ENCODE measurements at places on chromosomes 16 and 17.

DNA sequence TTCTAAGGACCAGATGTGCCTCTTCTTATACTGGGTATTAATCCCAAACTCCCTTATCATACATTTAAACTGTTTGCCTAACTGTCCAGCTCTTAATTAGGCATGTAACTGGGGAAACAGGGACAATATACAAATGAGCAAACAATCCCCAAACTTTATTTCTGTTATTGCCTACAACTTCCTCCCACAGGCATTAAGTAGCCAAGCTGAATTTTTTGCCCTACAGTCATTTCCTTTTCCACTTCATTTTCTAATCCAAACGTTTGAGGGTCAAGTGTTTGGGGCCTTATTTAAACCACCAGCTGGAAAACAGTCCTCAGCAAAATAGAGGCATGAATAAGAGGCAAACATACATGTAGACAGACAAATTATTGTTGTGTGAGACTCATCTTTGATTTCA lies 77.4 kb upstream of the CCL2 start:
- DNase-seq, result no peak

DNA sequence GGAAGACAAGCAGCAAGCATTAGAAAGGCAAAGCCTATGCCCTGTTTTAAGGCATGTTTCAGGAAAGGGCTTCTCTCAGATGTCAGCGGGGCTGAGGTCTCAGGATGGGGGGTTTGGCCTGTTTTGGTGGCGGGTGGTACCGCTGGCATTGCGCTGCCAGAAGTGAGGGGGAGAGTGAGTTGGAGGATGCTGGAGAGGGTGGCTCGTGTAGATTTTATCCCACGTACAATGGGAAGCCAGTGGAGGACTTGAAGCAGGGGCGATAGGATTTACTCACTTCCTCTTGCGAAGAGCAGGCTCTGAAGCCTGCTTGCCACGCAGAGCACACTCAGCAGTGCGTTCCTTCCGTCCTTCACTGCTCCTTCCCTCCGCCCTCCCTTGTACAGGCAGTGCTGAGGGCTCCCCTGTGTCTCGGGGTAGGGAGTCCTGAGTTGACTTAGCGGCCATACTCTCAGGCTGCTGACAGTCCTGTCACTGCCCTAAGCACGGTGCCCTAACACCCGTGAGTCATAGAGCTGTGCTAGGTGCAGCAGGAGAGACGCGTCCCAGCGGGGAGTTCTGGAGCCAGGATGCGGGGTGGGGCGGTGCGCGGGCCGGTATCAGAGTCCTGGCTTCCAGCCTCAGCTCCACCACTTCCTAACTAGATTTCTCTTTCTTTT lies 113.1 kb downstream of the SNX29 start:
- DNase-seq, result no peak

DNA sequence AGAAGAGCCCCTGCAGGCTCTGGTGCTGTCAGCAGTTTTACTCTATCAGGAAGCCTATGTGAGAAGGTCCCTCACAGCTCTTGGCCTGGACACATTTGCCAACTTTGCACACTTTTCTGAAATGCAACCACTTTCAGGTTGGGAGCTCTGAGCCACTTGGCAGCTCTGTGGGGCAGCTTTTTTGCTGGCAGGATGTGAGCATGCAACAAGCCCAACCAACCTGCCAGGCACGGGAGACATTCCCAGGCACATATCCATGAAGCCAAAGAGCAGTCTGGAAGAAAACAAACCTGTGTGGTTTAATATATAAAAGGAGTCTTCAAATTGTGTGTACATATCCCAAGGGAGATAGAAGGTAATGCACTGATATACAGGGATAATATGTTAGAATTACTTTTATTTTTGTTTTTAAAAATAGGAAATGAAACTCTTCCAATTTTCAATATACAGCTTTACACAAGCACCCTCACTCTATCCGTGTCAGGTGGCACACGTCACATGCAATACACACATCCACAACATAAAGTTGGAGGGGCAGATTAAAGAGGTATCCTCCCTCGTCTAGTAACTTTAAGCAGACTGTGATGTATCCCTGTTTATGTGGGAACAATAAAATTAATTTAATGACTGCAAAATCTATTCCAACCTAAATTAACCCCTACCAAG lies 57.4 kb upstream of the COX10 start:
- no peak for DNase-seq

GRCh38 chr16:79845033-79845733 lies 244.6 kb upstream of the MAF start:
- peak; percentile 86 for DNase-seq

DNA sequence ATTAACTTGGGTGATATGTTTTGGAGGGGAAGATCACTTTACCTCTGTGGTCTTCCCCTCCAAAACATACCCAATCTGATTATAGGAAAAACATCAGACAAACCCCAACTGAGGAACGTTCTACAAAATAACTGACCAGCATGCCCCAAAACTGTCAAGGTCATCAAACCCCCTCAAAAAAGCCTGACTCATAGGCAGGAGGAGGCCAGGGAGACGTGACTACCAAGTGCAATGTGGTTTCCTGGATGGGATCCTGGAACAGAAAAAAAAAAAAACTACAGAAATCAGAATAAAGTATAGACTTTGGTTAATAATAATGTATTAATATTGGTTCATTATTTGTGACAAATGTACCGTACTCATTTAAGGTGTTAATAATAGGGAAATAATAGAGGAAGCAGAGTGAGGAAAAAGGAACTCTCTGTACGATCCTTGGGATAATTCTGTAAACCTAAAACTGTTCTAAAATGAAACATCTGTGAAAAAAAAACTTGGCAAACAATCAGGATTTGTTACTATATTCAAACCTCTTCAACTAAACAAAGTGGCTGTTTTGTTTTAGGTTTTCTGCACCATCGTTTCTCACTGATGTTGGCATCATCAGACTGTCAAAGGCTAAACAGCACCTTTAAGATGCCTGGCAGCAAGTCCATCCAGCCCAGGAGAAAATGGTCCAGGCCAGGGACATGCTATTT lies 266.7 kb upstream of the SDK2 start:
- no peak for DNase-seq

DNA sequence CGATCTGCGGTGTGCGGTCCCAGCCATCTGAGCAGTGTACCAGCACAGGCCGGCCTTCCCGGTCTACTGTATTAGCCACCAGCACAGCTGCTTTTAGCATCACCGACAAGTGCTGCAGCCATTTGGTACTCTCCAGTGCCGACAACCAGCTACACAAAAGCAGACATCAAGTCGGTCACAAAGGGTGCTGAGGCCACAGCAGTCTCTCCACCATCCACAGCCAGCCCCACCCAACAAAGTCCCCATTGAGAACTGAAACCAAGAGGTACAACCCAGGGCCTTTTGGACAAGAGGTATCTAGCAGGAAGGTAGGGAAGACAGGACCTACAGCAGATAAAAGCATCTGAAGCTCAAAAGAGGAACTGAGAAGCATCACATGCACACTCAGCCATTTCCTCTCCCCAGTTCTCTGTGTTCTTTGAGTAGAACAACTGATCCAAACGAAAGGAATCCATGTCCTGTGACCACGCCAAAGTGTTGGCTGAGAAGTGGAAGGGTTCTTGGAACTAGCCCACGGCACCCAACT lies 9.5 kb downstream of the MTMR4 start:
- peak; percentile 72 for DNase-seq

- DNase-seq, result no peak
Measured at GRCh38 chr16:73068541-73069401, 20.8 kb upstream of the ZFHX3 start.

DNA sequence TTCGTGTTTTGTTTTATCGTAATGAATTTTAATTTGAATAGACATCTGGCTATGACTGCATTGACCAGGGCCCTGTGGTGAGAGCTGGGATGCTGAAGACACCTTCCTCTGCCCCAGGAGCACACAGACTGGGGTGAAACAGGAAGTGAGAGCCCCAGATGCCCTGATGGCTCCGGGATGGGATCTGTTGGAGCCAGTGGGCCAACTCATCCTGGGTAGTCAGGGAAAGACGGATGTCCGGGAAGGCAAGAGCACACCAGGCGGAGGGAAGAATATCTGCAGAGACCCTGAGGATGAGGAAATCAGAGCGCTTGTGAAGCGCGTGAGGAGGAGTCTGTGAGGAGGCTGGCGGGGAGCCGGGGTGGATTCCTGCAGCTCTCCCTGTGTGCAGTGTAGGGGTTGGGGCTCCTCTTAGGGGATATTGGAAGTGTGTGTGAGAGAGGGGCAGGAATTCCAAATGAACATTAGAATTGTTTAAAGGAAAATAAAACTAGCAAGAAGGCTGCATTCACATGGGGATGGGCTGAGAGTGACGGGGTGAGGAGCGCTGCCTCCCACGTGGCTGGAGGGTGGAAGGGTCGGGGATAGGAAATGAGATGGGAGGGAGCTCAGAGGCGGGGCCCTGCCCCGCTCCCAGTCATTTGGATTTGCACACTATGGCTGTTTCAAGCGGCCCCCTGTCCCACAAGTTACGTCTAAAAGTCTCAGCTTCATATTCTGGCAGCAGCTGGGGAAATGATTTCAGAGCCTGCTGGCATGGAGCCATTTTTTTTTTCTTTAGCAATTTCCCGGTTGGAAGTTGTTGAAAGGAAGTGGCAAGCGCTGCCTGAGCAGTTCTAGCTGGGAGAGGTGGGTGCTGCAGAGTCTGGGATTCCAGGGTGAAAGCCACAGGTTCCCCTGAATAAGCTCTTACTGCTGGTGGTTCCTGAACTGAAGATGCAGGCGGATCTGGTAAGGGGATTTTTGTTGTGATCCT lies 71.2 kb upstream of the LGALS9 start:
- no peak for DNase-seq

- DNase-seq, result no peak
Measured at GRCh38 chr16:4327386-4328045, 11.6 kb downstream of the GLIS2 start.

GRCh38 chr17:40331743-40332641 lies 23.0 kb downstream of the RARA start:
- DNase-seq, result no peak

GRCh38 chr17:12790249-12791106 lies 1.2 kb downstream of the ARHGAP44 start:
- DNase-seq, result no peak

DNA sequence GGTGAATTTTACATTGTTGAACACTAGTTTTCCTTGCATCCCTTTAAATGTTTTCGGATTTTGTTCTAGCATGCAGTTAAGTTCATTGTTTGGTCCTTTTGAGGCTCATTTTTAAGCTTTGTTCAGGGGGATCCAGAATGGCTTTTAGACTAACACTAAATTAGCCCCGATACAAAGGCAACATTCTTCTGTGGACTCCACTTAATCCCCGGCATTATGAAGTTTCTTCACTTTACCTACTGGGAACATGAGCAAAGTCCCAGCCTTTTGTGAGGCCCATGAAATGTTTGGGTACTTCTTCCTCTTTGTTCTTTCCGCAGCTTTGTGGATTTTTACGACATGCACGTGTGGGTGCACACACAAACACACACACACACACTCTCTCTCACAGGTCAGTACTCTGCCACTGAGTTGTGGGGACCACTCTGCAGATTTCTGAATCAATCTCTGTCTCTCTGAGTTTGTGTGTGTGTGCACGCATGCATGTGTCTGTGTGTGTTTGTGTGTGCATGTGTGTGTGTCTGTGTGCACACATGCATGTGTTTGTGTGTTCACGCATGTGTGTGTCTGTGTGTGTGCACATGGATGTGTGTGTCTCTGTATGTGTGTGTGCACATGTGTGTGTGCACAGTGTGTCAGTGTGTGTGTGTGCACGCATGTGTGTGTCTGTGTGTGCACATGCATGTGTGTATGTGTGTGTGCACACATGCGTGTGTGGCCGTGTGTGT lies 240.4 kb upstream of the TNRC6C start:
- DNase-seq, result no peak

DNA sequence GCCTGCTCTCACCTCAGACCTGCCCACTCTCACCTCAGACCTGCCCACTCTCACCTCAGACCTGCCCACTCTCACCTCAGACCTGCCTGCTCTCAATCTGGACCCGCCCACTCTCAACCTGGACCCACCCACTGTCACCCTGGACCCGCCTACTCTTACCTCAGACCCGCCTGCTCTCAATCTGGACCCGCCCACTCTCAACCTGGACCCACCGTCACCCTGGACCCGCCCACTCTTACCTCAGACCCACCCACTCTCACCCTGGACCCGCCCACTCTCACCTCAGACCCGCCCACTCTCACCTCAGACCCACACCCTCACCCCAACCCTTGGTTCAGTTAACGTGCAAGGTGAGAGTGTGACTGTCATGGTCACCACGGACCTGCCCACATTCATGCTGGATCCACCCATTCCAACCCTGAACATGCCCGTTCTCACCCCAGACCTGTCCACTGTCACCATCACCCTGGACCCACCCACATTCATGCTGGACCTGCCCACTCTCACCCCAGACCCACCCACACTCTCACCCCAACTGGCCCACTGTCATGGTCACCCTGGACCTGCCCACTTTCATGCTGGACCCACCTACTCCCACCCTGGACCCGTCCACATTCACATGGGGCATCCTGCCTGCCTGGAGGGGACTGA lies 31.2 kb upstream of the ENPP7 start:
- DNase-seq, result no peak

- DNase-seq, result no peak
Measured at GRCh38 chr16:56858374-56858773, 6.6 kb upstream of the SLC12A3 start.

DNA sequence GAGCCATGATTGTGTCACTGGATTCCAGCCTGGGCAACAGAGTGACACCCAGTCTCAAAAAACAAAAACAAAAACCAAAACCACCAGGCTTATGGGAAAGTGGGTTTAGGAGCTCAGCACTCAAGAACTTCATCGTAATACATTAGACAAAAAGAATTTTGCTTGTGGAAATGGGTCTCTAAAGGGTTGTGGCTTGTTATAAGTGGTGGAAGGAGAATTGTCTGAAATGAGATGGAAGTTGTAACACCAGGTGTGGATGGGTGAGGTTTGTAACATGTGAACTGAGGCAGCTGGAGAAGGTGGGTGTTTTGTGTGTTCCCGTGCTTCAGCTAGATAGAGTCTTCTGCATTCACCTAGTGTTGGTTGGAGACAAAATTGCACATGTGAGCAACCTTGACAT lies 35.8 kb downstream of the CDH1 start:
- no peak for DNase-seq

DNA sequence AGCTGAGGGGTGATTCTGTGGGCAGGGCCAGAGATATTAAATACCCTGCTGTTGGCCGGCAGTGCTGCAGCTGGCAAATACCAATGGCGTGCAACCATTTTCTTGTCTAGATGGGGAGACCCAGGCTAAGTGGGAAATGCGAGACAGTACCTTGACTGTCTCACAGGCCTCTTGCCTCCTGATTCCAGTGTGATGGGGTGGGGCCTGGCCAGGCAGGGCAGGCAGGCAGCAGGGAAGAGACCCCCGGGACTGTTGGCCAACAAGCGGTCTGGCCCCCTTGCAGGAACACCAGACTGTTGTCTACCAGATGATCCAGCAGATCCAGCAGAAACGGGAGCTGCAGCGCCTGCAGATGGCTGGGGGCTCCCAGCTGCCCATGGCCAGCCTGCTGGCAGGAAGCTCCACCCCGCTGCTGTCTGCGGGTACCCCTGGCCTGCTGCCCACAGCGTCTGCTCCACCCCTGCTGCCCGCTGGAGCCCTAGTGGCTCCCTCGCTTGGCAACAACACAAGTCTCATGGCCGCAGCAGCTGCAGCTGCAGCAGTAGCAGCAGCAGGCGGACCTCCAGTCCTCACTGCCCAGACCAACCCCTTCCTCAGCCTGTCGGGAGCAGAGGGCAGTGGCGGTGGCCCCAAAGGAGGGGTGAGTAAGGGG lies 5.7 kb upstream of the CISD3 start:
- DNase-seq, result no peak

- no peak for DNase-seq
Measured at GRCh38 chr16:66211651-66212050, 154.8 kb upstream of the CDH5 start.

- no peak for DNase-seq
Measured at GRCh38 chr17:82217120-82217529, 4.5 kb upstream of the CCDC57 start.

- DNase-seq, result no peak
Measured at GRCh38 chr17:77049440-77049839, 91.3 kb upstream of the SEC14L1 start.

GRCh38 chr16:68490829-68491575 lies 42.7 kb upstream of the SMPD3 start:
- peak; percentile 39 for DNase-seq

Data from GM06990 (cell line).